ENCODE measurements at places on chromosomes 6 and 20.

DNA sequence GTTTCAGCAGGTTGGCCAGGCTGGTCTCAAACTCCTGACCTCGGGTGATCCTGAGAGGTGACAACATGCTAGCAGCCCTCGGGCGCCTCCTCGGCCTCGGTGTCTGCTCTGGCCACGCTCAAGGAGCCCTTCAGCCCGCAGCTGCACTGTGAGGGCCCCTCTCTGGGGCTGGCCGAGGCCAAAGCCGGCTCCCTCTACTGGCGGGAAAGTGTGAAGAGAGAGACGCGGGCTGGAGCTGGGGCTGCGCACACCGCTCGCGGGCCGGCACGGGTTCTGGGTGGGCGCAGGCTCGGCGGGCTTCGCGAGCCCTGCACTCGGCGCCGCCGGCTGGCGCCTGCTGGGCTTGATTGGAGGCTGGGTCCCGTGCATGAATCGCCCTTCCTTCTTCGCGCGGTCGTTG lies 80.8 kb upstream of the RBM24 start:
- DNase-seq, result no peak

DNA sequence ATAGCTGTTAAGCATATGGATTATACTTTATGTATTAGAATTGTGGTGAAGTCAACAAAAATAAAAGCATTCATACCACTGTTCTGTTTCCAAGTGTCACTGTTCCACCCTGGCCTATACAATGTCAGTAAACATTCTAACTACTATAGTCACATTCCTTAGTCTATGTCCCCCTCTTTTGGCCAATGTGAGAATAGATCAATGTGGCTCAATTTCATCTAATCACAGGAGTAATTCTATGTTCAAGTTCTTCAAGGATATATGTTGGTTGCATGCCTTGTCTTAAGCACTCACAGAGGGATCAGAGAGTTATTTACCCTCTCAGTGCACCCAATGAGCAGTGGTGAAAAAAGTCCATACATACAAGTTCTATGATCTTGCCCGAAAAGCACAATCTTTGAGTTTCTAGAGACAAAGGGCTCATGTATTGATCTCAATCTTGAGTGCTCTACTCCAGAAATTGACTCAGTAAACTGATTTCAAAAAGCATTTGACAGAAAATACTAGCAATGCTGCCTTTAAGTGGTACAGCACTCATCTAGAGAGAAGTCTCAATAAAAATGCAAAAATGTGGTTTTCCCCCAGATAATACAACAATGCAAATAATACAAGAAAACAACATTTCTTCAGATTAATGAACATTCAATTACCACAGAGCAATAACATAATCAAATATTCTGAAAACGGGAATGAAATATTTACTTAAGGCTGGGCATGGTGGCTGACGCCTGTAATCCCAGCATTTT lies 16.5 kb downstream of the SMLR1 start:
- no peak for DNase-seq

- DNase-seq, result no peak
Measured at GRCh38 chr6:106553440-106553839, 75.9 kb downstream of the RTN4IP1 start.

- no peak for DNase-seq
Measured at GRCh38 chr6:133888929-133889556, at the start of gene TCF21. TSS of gene TCF21 (plus strand) at chr6:133889113. CDS start at chr6:133889398, 285 bp downstream.

DNA sequence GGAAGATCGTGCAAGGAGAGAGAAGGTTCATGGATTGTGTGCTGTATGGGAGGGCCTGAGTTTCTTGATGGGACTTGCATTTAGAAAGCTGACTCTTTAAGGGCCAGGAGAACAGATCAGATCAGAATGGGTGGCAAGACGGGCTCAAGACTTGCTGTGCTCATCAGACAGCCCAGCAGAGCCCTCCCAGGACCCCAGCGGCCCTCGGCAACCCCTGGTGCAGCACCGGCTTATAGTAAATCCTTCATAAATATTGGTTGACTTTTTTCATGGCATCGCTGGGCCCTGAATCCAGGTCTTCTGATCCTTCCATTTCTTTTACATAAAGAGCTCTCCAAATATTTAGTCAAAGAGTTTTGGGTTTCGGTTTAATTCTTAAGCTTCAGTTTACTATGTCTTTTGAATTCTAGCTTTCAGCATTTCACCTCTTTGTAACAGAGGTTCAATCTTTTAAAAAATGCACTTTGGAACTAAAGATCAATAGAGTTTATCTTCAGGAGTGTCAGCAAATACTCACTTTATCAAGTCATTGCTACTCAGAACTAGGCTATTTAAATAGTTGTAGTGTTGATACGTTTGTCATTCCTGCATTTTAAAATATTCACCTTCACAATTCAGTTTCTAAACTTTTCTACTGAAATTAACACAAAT lies 205.6 kb downstream of the ZDHHC14 start:
- no peak for DNase-seq

- no peak for DNase-seq
Measured at GRCh38 chr20:63751471-63752271, 12.1 kb downstream of the SLC2A4RG start.

- no peak for DNase-seq
Measured at GRCh38 chr6:56699066-56699654, 56.5 kb upstream of the DST start.

DNA sequence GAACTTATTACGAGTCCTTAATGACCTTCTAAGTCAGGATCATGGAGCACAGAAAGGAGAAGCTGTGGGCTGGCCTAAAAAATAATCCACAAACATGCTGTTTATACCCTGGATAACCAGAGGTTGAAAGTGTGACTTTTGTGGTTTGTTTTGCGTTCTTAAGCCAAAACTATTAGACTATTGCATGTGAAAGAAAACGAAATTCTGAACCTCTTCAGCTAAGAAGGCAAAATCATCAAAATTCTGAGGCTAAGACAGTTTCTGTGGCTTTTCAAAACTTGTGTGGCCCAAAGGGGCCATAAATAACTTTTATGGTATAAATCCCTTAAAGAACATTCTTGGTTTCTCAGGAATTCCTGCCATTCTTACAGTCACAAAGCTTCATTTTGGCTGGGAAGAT lies 251.0 kb downstream of the UST start:
- DNase-seq, result no peak

DNA sequence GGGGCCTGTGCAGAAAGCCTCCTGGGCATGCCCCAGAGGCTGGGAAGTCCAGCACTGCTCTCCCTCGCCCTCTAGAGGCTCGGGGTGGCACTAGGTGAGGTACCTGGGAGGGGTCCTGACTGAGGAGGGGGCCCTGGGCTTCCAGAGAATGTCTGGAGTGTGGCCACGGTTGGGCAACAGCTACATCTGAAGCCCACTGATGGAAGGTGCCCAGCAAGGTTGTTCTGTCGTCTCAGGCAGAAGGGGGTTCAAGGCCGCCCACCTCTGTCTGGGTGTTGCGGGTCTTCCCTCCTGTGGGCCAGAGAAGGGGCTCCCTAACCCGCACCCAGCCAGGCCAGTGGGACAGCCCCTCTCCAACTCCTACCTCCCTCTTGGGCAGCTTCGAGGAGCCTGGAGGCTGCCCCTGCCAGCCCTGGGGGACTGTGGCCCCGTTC lies 11.4 kb upstream of the VEGFA start:
- no peak for DNase-seq

DNA sequence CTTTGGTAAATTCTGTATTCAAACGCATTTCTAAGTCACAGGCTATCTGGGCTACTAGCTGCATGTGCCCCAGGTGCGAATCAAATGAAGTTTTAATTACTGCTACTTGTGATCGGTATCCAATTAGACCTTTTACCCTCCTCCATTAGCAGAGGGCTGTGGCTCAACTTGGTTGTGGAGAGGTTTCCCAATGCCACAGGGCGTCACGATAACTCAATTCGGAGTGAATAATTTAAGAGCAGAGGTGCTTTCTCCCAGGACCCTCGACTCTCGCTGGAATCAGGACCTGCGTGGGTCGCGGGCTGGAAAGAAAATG lies 640 bp downstream of the SAYSD1 start:
- no peak for DNase-seq

DNA sequence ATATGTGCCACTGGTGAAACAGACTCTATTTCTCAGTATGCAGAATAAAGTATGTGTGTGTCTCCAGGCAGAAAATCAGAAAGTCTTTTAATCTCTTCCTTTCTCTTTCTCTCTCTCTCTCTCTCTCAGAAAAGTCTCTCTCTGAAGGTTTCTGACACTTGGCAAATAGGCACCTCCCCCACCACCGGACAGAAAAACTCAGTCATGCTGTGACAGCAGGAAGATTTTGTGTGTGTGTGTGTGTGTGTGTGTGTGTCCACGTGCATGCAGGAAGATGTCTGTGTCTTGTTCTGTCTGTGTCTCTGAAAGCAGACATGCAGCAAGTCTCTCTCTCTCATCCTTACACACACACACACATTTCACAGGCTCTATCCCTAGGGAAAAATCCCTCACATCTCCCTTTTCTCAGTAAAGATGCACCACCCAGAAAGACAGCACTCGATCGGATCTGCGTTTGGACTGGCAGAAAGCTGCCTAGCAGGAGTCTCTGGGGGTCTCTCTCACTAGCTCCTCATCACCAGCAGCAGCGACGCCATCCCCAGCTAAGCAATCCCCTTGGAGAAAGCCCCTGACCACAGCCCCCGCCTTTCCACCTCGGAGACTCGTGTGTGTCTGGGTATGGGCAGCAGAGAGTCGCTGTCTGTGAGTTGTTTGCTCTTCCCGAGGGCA lies 98.3 kb downstream of the EDN3 start:
- no peak for DNase-seq

- DNase-seq, result no peak
Measured at GRCh38 chr6:7224731-7225130, 88.3 kb downstream of the SSR1 start.

GRCh38 chr6:145904391-145904790 lies 59.8 kb downstream of the SHPRH start:
- DNase-seq, result no peak

DNA sequence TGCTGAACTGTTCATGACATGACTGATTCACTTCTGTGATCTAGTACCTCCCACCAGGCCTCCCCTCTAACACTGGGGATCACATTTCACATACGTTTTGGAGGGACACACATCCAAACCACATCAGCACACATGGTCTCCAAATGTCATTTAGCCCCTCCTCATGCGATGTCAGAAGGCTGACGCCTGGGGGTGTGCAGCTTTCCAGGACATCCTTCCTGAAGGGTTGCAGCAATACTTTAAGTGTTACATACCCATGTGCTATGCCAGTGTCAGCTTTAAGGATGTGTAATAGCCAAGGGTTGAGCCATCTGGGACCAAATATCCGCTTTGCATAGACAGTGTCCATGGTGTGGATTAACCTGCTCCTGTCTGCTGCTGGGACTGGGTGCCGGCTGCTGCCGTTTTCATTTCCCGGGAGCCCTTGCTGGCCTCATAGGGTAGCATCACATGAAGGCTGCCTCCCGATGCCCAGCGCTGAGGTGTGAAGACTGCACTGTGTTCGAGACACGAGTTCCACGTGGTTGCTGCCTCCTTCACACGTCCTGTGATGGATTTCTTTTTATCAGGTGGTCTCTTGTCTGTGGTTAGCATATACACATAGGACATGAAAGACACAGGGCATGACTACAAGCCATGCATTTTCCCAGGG lies 219.0 kb downstream of the THBS2 start:
- no peak for DNase-seq

DNA sequence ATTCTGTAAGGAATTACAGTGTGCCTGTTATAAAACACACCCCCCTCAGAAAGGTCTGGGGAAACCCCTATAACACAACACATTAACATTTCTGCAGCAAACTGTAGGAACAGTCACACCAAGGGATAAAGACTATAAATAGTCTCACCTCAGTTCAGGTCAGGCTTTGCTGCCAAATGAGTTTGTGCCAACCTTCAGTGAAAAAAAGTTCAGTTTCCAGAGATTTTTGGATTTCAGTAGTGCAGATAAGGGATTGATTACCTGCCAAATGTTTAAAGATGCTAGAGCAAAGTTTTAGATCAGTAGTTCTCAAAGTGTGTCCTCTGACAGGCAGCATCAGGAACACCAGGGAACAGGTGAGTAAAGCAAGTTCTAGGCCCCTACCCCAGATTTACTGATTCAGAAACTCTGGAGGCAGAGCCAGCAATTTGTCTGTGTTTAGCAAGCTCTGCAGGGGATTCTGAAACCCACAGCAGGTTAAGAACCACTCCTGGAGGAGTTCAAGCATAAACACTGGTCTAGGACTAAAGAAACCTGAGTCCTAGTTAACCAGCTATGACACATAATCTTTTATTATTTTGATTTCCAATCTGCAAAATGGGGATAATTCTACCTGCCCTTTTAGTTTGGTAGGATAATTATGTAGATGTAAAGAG lies 111.0 kb downstream of the RCAN2 start:
- DNase-seq, result no peak

DNA sequence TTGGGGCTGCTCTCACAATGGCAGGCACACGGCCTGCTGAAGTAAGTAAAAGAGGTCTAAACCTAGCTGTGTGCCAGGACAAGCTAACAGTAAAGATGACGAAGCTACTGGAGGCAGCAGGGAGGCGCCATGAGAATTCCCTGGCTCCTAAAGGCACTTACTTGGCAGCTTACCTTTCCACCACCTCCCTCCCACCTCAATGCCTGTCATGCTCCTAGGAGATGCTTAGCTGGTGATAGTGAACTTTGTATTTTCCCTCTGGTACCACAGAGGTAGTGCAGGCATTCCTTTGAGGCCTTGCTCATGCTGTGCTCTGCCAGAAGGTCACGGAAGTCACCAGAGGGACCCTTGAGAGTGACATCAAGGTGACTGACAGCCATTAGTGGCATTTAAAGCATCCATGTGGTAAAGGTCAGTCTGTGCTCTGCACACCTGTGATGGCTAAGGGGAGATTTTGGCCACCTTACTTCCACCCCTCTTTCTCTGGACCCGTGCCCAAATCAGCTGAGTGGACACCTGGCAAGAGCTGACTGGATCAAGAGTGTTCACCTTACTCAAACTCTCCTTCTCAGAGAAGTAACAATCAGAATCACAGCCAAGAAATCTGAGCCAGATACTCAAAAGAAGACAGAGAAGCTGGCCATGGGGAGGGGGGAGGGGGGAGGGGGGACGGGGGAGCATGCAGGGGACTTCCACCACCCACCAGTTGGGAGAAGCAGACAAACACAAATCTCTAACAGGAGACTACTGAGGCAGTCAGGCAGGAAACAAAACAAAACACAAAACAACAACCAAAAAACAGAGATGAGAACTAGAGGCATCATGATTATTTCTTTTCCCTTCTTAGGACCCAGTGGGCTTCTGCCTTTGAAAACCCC lies 2.9 kb downstream of the FKBP1A start:
- DNase-seq, result no peak

- DNase-seq, result no peak
Measured at GRCh38 chr6:13075141-13075845, 253.0 kb downstream of the TBC1D7 start.

DNA sequence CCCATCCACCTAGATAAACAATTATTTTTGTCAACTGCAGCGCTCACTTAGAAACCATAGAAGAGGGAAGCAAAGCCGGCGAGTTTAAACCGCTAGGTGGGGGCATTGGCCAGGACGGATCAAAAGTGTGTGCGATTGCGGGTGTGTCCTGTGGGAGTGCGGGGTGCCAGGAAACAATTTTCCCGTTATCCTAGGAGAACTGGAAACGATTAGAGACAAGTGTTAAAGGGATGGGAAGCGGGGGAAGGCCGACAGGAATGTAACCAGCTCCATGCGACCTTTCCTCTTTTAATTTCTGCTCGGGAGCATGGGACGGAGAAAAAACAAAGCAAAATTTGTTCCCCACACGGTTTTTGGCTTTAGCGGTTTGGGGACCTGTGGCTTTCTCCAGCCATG lies 2.8 kb upstream of the HTR1B start:
- no peak for DNase-seq

GRCh38 chr6:79438030-79438429 lies 99.2 kb downstream of the LCA5 start:
- DNase-seq, result no peak

Measured in T-helper 2 cell treated with Interferon-gamma antibody and Interleukin-4, amounts not matched to agents 5 μg/mL and 100 μg/mL, for 36 hours (primary cell).